ENCODE measurements at places on chromosomes 4 and X. TPM values are rescaled to one million over a fixed set of nuclear protein-coding genes. Genes with fewer than 3 reads are reported as not detected.

TRIM60 gene
- not detected for total RNA-seq

GRCh38 chr4:92270908-92271307 lies 32.9 kb upstream of the GRID2 start:
- DNase-seq = no peak
- H3K27me3 ChIP-seq = no peaks in the 10 kb centered on the region
- H3K36me3 ChIP-seq = no peaks in the 10 kb centered on the region
- no peak overlapping the region for H3K4me3 ChIP-seq
- H3K27ac ChIP-seq = no peak overlapping the region

ING2 gene
- total RNA-seq = 11.6 TPM

- no peaks in the 10 kb centered on the region for H3K4me1 ChIP-seq
- H3K4me3 ChIP-seq = no peak overlapping the region
- peaks cover 8% of the 10 kb centered on the region for H3K27me3 ChIP-seq
- H3K27ac ChIP-seq = no peak overlapping the region
- H3K36me3 ChIP-seq = no peaks in the 10 kb centered on the region
- DNase-seq = no peak
Observed at GRCh38 chr4:5988086-5988845, 30.0 kb downstream of the C4orf50 start.

XAGE2 gene
- total RNA-seq = not detected

DNA sequence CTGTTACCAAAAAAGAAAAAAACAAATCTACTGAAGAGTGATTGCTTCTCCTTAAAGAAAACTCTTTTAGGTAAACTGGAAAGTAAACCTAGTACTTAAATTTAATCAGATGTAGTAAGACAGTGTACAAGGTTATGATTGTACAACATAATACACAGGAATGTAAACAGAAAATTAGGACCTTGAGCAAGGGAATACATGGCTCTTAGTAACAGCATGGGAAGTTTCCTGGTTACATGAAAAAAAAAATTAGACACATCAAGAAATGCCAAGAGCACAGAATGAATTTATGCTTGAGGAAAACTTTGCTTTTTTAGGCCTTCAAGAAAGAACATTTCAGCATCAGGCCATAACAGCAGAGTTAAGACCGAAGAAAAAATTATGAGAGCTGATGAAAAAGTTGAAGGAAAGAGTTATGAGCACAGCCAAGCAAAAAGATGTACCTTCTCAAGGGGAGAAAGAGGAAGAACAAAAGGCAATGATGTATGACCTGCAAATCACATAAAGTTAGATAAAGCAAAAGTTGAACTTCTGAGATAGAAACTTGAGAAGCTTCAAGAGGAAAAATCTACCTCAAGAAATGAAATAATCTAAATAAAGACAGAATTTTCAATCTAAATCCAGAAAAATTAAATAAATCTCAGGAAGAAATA lies 311.6 kb downstream of the GALNTL6 start:
- no peaks in the 10 kb centered on the region for H3K4me1 ChIP-seq
- H3K36me3 ChIP-seq = no peaks in the 10 kb centered on the region
- H3K4me3 ChIP-seq = no peak overlapping the region
- no peaks in the 10 kb centered on the region for H3K27me3 ChIP-seq
- H3K27ac ChIP-seq = no peak overlapping the region

DNA sequence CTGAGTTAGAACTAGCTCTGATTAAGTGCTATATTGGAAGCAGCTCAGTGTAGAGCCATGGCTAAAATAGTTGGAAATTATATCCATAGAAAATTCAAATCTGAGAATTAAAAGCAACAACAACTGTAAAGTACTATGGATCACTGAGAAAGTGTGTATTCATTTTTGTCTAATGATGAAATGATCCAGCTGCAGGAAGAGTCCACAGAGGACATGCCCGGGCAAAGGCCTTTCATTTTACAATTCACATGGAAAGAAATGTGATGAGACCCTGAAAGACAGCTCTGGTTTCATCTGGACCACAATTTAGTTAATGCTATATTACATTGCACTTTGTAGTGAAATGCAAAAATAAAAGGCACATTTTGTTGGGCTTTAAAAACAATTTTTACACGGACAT lies 196.8 kb upstream of the FAT1 start:
- H3K4me1 ChIP-seq = no peaks in the 10 kb centered on the region
- DNase-seq = no peak
- no peak overlapping the region for H3K4me3 ChIP-seq
- H3K27me3 ChIP-seq = no peaks in the 10 kb centered on the region
- H3K36me3 ChIP-seq = no peaks in the 10 kb centered on the region

GRCh38 chrX:118548841-118549240 lies 53.2 kb downstream of the DOCK11 start:
- DNase-seq = no peak
- no peak overlapping the region for H3K4me3 ChIP-seq
- H3K4me1 ChIP-seq = peaks cover 3% of the 10 kb centered on the region
- H3K27ac ChIP-seq = no peak overlapping the region
- H3K27me3 ChIP-seq = no peaks in the 10 kb centered on the region
- H3K36me3 ChIP-seq = peaks cover 74% of the 10 kb centered on the region

GRCh38 chrX:30228526-30228925 lies 1.9 kb upstream of the MAGEB3 start:
- no peak for DNase-seq
- H3K36me3 ChIP-seq = no peaks in the 10 kb centered on the region

GRCh38 chrX:68939868-68940267 lies 111.0 kb downstream of the EFNB1 start:
- peaks cover 3% of the 10 kb centered on the region for H3K27me3 ChIP-seq
- H3K27ac ChIP-seq = no peak overlapping the region
- H3K4me3 ChIP-seq = no peak overlapping the region
- no peaks in the 10 kb centered on the region for H3K36me3 ChIP-seq
- DNase-seq = no peak
- H3K4me1 ChIP-seq = no peaks in the 10 kb centered on the region

SLC25A53 gene
- total RNA-seq = 19.5 TPM

VGLL1 gene
- not detected for total RNA-seq

DNA sequence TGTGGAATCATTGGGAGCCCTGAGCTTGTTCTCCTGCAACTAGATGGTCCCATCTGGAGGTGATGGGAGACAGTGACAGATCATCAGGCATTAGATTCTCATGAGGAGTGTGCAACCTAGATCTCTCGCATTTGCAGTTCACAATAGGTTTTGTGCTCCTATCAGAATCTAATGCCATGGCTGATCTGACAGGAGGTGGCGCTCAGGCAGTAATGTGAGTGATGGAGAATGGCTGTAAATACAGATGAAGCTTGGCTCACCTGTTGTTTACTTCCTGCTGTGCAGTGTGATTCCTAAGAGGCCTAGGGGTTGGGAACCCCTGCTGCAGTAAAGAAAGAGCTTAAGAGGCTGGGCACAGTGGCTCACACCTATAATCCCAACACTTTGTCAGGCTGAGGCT lies 42.2 kb upstream of the PUDP start:
- H3K4me3 ChIP-seq = no peak overlapping the region
- no peaks in the 10 kb centered on the region for H3K4me1 ChIP-seq
- H3K27ac ChIP-seq = no peak overlapping the region
- no peak for DNase-seq
- H3K27me3 ChIP-seq = no peaks in the 10 kb centered on the region
- H3K36me3 ChIP-seq = no peaks in the 10 kb centered on the region

DNA sequence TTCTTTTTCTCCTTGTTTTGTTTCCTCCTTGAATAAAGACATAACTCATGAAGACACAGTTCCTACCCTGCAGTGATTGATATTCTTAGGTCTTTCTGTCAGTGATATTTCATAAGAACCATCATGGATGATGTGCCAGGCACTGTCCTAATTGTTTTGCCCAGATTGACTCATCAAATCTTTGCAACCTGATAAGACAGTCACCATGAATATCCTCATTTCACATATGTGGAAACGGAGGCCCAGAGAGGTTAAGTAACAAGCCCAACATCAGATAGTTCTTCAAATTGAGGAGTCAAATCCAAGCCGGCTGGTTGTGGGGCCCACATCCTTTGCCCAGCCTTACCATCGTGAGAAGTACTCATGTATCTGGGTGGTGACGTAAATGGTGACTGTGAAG lies 69.9 kb downstream of the SEL1L3 start:
- no peaks in the 10 kb centered on the region for H3K27me3 ChIP-seq
- no peaks in the 10 kb centered on the region for H3K36me3 ChIP-seq
- H3K4me3 ChIP-seq = no peak overlapping the region
- DNase-seq = no peak
- no peaks in the 10 kb centered on the region for H3K4me1 ChIP-seq
